Ammon's horn (tissue), 1 donor: ENCODE measurements at places on chromosomes 4 and X.

DNA sequence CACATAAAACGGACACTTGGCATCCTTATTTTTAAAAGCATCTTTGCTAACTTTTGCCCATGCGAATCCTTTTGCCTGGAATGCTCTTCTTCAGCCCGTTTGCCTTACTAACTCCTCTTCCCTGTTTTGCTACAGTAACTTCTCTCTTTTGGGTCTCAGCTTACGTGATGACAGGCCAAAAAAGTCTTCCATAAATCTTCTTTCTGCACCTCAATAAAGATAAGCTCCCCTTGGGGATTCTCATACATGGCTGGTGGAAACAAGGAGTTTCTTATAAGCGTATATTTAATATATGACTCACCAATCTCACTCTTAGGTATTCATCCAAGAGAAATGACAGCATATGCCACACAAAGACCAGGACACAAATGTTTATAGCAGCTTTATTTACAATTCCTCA lies 192.7 kb downstream of the RCHY1 start:
- no peak for DNase-seq

- DNase-seq, result peak; percentile 1
Measured at GRCh38 chrX:11665168-11666111, at the start of gene ARHGAP6. Gene ARHGAP6 (minus strand): TSS chrX:11665920. CDS start chrX:11664828, 1,092 bp downstream.

DNA sequence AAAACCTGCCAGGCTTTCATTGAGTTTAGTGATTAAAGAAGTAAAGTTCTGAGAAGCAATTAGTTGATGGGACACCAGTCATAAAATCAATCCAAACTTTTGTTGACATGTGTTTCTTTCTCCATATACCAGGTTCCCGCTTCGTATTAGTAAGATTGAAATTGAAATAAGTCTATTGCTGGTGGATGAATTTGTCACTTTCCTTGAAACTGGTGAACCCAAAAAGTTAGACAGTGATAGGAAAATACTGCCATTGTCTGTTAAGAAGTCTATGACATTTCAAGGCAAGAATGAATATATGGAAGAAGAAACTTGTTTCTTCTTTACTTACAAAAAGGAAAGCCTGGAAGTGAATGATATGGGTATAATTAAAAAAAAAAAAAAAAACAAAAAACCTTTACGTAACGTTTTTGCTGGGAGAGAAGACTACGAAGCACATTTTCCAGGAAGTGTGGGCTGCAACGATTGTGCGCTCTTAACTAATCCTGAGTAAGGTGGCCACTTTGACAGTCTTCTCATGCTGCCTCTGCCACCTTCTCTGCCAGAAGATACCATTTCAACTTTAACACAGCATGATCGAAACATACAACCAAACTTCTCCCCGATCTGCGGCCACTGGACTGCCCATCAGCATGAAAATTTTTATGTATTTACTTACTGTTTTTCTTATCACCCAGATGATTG lies at the start of gene CD40LG:
Gene CD40LG (plus strand): TSS at position 482 of the 684 bp plus-strand sequence. CDS start 91 bp downstream, at position 573.
- DNase-seq, result no peak

DNA sequence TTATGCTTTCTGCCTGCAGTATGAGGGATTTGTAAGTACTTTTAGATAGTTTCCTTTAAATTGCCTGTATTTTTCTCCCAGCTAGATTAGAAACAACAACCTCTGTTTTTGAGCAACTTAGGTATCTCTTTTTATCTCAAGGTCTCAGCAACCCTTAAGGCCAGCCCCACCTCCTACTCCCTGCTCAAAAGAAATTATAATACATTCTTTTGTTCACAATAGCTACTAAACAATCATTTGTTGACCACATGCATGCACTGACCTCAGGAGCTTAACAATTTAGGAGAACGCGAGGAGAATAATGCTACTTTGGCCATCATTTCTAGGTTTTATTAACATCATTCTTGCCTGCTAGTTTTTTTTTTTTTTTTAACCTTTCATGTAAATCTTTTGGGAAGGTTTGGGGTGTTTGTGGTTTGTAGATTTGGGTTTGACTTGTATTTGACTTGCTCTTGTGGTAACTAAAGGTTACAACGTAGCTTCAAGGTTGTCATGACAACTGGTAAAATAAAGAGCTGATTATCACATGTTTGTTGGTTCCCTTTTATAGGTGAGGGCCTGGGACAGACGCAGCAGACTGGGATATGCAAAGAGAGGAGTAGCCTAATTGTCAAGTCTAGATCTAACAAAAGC lies 145.4 kb upstream of the PLAC1 start:
- no peak for DNase-seq

DNA sequence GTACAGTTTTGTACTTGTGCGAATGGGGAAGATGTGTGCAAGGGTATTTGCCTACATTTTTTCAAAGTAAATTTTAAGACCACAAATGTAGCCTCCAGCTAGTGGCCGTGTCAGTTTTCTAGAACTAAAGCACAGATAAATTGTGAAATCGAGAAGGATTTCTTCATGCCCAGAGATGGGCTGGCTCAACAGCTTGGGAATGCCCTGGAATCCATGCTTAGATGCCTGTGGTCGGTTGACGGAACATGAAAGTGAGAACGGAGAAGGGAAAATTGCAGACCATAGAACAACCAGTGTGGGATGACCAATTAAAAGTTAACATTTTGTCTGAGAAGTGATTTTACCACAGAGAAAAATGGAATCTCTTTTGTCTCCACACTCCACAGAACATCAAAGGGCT lies 73.2 kb upstream of the VCX2 start:
- no peak for DNase-seq

- DNase-seq, result no peak
Measured at GRCh38 chr4:121139533-121140222, 24.4 kb downstream of the TNIP3 start.

DNA sequence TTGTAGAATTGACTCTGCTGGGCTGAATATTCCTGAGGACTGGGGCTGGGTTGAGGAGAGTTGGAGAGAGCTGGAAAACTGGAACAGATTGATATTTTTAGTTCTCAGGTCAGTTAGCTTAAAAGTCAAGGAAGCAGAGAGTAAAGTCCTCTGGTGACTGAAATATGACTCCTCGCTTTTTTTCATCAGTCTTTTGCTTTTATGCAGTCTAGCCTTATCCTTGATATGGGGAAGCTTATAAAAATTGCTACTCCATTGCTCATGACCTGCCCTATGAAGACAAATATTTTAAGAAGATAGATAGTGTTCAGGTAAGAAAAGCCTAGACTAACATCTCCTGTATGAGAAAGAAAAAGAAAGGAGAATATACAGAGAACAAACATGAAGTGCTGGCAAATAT lies 152.7 kb downstream of the C4orf33 start:
- no peak for DNase-seq

DNA sequence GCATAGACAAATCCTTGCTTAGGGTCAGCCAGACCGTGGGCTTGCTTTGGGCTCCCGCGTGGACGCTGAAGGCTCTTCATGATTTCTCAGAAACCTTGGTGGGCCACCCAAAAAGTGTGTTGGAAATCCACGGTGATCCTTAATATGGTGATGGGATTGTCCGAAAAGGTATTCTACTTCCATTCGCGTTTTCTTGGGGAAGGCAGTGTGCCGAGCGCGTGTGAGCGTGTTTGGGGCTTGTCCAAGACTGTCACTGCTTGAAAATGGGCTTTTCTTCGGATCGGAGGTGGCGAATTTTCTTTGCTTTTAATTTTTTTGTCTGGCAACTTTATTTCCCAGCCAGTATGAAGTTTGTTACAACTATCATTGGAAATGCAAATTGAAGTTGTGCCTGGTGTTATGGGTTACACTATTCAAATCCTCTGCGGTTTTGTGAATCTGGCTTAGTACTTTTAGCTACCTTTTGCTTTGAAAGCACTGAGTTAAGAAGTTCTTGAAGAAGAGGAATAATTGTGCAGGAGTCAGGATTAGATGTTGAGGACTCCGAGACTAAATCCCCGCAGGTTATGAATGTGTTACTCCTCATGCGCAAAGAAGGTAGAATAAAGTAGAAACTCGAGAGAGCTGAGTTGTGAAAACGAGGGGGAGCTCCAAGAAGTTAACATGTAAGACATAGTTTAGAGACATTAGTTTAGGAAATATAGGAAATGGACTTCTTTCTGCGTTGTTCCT lies 3.2 kb downstream of the SPRY1 start:
- DNase-seq, result peak; percentile 47

DNA sequence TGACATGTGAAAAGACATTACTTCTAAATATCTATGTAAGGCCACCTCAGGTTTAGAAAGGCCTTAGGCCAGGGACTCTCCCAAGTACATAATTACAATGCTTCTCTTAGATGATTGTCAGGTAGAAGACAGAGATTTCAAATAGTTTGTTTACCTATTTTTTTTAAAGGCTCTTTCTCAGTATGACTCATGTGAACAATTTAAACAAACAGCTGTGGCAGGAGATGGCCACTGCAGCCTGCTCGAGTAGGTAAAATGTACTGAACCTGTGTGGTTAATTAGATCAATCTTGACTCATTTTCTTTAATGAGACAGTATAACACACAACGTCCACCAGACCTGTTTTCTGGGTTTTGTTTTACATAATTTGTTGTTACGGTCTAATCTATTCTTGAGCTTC lies 50.2 kb downstream of the LEF1 start:
- DNase-seq, result no peak

DNA sequence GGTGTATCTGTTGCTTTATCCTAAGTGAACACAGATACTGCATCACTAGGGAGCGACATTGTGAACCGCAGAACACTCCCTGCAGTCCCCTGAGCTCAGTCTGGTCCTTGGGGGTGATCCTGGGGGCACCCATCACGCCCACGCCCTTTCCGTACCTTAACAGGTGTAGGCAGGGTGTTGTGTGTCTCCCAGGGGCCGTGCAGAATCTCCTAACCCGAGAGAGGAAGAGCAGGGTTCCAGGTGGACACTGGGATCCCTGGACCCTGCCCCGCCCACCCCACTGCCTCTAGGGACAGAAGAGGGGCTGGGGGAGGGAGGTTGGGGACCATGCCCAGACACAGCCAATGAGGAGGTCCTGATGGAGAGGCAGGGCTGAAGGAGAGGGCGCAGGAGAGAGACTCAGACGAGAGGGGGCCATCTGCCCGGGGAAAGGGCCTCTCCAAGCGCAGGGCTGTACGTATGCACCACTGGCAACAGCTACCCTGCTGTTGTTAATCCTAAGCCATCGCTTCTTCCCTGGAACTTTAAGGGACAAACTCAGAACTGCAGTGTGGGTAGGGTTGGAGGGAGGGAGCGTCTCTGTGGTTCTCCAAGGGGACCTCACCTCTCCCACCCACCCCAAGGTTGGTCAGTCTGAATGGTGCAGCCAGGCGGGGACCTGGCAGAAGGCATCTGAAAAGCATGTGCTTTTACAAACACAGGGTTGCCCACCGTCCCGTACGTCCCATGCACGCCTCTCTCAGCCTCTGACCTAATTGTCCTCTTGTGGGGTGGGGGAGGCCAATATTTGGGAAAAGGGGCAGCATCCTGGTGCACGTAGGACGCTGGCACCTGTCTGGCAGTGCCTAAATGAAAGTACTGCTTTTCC lies 2.5 kb downstream of the P2RY8 start:
- DNase-seq, result no peak
